ENCODE measurements at places on chromosomes 1 and 21. TPM values are rescaled to one million over a fixed set of nuclear protein-coding genes. Genes with fewer than 3 reads are reported as not detected.

The TCP10L gene
- total RNA-seq, result 0.32 TPM

The OR2T29 gene
- total RNA-seq, result not detected

The OR2T33 gene
- not detected for total RNA-seq

The RAB4A gene
- total RNA-seq, result 18.6 TPM

The KLHDC9 gene
- total RNA-seq, result 1.9 TPM

The KIAA1614 gene
- total RNA-seq, result 8.4 TPM

The LCE1B gene
- total RNA-seq, result not detected

The LCK gene
- total RNA-seq, result 0.43 TPM

The ACTN2 gene
- total RNA-seq, result not detected

The KIAA0040 gene
- total RNA-seq, result 0.64 TPM

The TMEM54 gene
- total RNA-seq, result 17.4 TPM

The CLDN17 gene
- total RNA-seq, result not detected

The COL9A2 gene
- 1.3 TPM for total RNA-seq

The FAM3B gene
- not detected for total RNA-seq

The TESK2 gene
- 1.6 TPM for total RNA-seq

The QSOX1 gene
- total RNA-seq, result 128 TPM

The NMNAT2 gene
- 1.3 TPM for total RNA-seq

The LRRC38 gene
- total RNA-seq, result not detected

The DNALI1 gene
- 7.1 TPM for total RNA-seq

All from fibroblast of villous mesenchyme (primary cell).